Astrocyte of the cerebellum (primary cell): ENCODE measurements at places on chromosomes 16 and 17.
A peak's percentile ranks its signal among the peaks of the same experiment; 100 is the strongest.

- no peak for DNase-seq
These were observed 207.7 kb upstream of the CIBAR2 start for GRCh38 chr16:85319984-85320440.

DNA sequence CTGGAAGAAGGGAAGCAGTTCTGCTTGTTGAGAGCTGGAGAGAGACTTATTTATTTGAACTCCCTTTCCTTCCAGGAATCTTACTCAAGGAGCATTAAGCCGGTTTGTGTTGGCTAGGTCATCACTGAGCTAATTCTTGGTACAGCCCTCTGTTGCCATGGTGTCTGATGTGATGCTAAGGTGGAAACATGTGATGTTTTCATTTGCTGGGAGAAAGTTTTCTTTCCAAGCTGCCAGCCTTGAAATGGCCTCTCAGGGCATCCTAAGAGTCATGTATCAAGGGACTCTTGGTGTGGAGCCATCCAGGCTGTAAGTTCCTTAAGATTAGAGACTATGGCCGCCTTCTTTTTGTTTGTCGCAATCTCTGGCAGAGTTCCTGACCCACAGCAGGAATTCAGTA, 4.2 kb downstream of the PSKH1 start:
- no peak for DNase-seq

DNA sequence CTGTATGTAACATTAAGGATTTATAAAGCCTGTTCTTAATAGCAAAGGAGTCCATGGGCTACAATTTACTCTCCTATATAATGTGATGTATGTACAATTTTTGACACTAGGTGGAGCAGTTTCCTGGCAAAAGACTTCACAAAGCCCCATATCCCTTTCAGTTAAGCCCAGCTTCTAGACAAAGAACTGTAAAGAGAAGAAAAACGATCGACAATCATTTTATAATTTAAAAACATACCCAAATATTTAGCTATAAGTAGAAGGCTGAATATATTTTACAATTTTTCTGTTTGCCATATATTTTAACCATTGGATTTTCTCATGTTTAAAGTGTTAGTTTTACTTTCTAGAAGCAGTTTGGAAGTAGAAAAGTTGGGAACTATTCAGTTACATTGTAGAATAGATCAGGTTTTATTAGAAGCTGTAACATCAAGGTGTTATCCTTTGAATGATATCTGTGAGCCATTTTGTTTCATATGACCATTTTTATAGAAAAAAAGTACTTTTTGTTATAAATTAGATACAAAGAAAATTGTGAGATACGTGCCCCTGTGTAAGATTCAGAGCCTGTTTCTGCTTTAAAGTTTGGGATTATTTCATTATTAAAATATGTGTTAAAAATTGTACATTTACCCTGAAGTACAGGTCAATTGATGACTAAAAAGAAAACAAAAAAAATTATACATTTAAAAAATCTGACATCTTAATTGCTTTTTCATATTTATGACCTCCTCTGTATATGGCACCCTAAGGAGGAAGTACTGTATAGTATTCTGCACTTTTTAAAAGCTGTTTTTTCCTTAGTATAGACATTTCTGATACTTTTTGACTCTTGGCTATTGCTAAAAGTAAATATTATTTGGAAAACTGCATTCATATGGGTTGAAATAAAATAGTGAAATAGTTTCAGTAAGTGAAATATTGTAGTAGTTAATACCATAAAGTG, 46.3 kb downstream of the VMP1 start:
- DNase-seq = peak; percentile 92

DNA sequence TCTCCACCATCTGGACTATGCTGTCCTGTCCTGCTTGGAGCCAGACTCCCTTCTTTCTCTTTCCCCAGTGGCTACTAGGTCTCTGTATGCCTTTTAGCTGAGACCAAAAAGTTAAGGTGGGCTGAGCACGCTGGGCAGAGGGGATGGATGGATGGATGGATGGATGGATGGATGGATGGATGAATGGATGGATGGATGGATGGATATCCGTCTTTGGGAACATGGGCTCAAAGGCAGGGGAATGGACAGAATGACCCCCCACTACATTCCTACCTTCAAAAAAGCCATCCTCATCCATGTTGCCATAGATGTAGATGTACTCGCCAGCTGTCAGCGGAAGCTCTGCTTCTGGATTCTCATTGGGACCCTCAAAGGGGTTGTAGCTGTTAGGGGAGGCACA, 12.8 kb downstream of the TSPOAP1 start:
- DNase-seq = no peak

- DNase-seq = no peak
These were observed 87.9 kb downstream of the ZNF18 start for GRCh38 chr17:11909348-11909747.

DNA sequence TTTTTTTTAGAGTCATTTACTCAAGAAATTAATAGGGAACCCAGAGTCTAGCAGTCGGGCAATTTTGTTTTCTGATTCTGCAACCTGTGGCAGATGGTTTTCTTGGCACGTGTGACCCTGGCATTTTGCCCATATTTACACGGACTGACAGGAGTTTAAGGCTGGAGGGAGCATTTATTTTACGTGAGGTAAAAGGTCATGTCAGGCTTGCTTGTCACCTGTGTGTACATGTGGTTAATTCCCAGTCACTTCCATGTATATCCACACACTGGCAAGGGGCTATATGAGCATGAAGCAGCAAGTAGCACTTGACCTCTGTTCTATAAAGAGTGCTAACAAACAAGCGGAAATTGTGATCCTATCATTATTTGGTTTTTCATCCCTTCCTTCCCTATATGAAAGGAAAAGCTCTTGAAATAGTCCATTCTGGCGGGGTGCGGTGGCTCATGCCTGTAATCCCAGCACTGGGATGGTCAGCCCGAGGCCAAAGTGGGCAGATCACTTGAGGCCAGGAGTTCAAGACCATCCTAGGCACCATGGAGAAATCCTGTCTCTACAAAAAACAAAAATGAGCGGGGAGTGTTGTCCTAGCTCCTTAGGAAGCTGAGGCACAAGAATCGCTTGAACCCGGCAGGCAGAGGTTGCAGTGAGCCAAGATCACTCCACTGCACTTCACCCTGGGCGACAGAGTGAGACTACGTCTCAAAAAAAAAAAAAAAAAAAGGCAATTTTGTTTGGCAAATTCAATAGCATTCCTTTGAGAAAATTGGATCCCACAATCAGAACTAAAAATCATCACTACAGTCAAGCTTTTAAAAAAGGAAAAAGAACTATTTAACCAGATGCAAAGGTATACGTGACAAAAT, 2.1 kb downstream of the SPAG9 start:
- DNase-seq = no peak

DNA sequence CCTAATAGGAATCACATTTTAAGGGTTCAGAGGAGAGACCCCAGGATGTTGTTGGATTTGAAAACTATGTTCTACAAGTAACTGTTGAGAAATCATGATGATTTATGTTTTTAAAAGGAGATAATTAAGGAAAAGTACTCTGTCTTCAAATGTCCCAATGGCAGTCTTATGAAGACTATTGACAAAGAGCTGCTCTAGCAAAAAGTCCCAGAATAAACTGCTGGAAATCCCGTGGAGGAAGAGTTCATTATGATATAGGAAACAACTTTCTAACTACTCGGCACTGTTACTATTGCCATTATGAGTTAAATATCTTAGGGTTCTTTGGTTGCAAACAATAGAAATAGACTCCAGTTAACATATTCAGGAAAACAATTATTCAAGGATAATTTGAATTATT, 65.6 kb upstream of the GAS7 start:
- no peak for DNase-seq

GRCh38 chr17:65278050-65278819, 141.1 kb downstream of the RGS9 start:
- DNase-seq = peak; percentile 56

DNA sequence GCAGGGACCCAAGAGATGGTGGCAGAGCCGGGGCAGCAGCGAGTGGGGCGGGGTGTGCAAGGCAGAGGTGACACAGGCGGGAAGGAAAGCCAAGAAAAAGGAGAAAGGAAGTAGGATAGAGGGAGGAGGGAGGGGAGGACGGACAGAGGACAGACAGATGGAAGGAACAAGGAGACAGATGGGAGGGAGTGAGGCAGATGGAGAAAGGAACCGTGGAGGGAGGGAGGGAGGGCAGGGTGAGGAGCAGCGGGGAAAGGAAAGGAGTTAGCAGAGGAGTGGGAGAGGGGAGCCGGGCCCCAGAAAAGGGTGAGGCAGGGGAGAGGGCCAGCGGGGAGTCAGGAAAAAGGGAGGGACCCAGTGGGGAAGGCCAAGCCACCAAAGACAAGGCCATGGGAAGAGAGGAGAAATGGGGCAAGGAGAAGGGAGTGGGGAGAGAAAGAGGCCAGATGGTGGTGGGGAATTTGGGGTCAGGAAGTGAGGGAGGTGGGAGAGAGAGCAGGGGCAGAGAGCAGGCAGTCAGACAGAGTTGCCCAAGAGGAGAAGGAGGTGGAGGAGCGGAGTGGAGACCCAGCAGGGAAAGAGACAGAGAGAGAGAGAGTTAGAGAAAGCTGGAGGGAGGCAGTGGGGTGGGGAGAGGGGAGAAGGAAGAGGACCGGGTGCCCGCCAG, 13.2 kb upstream of the ASGR1 start:
- no peak for DNase-seq

- no peak for DNase-seq
These were observed 53.7 kb upstream of the GSG1L start for GRCh38 chr16:28117168-28117565.

DNA sequence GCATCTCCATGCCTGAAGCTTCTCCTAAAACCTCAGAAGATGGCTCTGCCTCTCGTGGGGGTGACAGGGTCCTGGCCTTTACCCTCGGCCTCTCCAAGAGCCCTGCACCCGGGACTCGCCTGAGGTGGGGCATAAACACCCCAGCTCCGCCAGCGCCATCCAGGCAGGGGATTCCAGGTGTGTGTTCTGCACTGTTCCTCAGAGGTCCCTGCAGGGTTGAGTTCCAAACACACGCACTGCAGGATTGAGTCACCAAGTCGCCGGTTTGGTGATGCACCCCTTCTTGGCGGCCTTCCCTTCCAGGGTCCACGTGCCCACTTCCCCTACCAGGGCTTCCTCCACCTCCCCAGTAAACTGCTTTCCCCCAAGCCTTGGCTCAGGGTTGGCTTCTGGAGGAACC, 40.0 kb upstream of the RBFOX3 start:
- no peak for DNase-seq

- no peak for DNase-seq
These were observed 4.4 kb downstream of the CDC27 start for GRCh38 chr17:47184681-47185080.

- no peak for DNase-seq
These were observed 44.0 kb upstream of the CLEC18B start for GRCh38 chr16:74465281-74465680.

- peak; percentile 61 for DNase-seq
These were observed 35.8 kb upstream of the LHX1 start for GRCh38 chr17:36901506-36901905.

- DNase-seq = no peak
These were observed 123.1 kb downstream of the XYLT1 start for GRCh38 chr16:17347624-17348023.

GRCh38 chr17:61331178-61331577, 68.5 kb upstream of the TBX2 start:
- no peak for DNase-seq

DNA sequence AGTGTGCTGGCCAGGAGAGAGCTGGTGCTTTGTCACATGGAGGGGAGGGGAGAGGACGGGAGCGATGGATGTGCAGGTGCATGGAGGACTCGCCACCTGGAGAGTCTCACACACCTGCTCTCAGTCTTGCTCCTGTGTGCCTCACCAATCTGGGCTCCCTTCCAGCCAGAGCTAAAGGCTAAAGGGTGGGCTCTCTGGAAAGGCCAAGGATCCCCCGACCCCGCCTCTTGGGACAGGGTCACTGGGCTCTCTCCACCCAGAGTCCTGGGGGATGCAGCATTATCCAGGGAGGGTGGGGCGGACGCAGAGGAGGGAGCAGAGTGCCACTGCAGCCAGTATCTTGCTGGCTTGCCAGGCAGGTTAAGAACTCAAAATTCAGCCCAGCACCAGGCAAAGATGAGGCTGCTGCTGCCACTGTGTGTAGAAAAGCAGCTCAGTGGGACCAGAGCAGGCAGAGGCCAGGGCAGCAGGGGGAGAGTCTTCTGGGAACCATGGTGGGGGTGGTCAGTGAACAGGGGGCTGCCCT, 5.4 kb upstream of the STAT5B start:
- no peak for DNase-seq
